Right forelimb (tissue), 1 donor: ENCODE measurements at places on chromosomes 2 and 18.

DNA sequence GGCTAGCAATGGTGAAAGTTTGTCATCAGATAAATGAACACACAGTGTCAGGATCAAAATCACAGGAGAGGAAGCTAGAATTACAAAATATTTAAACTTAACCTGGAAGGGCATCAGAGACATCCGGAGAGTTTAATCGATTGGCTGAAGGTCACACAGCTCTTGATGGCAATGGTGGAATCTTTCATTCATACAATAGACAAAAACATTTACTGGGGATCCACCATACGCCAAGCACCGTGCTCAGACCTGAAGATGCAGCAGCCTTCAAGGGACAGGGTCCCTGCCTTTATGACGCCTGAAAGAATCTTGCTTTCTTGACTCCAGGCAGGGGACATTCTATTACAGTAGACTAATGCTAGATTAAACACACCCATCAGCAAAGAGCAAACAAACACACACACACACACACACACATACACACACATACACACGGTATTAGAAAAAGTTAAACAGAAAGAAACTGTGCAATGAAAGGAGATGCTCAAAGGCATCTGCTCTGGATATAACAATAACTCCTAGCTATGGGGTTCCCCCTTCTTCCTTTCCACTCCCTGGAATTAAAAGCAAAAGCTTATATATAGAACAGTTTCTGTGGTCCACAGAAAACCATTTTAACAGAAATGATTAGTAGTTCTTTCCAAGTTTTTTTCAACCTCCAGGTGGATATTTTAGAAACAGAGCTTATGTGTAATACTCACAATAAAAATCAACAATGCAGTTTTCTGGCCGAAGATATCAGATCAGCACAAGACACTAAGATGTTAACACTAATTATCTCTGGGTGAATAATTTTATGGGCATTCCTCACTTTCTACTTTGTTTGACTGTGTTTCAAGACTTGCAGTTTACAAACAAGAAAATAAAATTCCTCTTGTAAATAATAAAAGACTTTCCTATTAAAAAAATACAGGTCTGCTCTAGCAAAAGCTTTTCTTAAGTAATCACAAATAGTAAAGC lies 151.7 kb downstream of the ANKRD44 start:
- no peak for DNase-seq

- DNase-seq: no peak
Observed at GRCh38 chr2:181396256-181397123, 60.7 kb upstream of the ITGA4 start.

DNA sequence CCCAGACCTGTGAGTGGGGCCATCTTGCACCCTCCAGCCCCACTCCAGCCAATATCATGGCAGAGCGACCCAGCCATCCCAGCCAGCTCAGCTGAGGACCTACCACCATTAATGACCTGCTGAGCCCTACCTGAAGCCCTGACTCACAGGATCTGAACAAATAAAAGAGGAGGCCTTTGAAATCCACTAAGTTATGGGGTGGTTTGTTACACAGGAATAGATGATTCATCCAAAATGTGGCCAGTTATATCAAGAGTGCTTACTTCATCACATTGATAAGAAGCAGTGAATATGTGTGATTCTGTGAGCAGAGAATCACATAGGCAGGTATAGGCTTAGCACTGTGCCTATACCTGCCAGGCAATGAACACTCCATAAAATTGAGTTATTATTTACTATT lies 34.7 kb upstream of the FAM124B start:
- no peak for DNase-seq

- DNase-seq: no peak
Observed at GRCh38 chr2:20543469-20544152, 96.7 kb downstream of the RHOB start.
